Fibroblast of lung (primary cell): ENCODE measurements at places on chromosomes 5 and 9. TPM values are rescaled to one million over a fixed set of nuclear protein-coding genes. Genes with fewer than 3 reads are reported as not detected.

GRCh38 chr5:150789943-150790611, 11.5 kb downstream of the SMIM3 start:
- peaks cover 14% of the 10 kb centered on the region for H3K4me1 ChIP-seq
- no peaks in the 10 kb centered on the region for H3K36me3 ChIP-seq
- peak overlapping the region; percentile 18 for H3K4me3 ChIP-seq
- peak overlapping the region; percentile 76 for H3K27ac ChIP-seq

- no peaks in the 10 kb centered on the region for H3K36me3 ChIP-seq
- no peak overlapping the region for H3K4me3 ChIP-seq
- no peaks in the 10 kb centered on the region for H3K27me3 ChIP-seq
These were observed 354.3 kb downstream of the RAB3C start for GRCh38 chr5:58937031-58937681.

- no peaks in the 10 kb centered on the region for H3K36me3 ChIP-seq
These were observed 45.3 kb upstream of the PLPP1 start for GRCh38 chr5:55580042-55580441.

DNA sequence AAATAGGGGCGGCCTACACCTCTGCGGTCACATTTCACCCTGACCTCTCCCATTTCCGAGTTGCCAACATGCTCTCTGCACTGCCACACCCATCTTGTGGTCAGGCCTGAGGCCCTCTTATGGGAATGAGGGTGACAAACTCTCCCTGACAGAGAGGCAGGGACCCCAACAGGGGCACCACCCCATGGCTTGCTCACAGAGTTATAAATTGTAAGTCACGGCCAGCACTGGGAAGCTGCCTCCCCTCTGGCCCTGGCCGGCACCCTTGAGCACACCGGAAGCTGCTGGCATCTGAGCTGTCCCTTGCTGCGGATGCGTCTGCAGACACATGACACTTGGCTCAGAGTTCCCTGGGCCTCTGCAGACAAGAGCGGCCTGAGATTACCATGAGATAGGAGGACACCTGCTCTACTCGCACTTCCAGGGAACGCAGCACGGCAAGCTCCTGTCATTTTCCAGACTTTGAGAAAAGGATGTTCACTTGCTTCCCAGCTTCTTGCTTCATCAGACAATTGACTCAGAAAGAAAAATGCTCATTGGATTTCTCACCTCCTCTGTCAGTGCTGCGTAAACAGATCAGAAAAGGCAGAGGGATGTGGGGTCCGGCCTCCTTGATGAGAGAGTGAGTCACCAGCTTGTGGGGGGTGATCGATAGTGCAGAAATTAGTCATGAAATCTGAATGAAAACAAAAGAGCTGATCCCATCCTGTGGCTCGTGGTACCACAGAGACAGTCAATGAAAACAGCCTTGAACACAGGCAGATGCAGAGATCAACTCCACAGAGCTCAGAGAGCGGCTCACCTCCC, 269.8 kb downstream of the SYK start:
- no peaks in the 10 kb centered on the region for H3K27me3 ChIP-seq
- H3K36me3 ChIP-seq: no peaks in the 10 kb centered on the region
- peak; percentile 90 for DNase-seq
- H3K4me3 ChIP-seq: no peak overlapping the region
- H3K27ac ChIP-seq: peak overlapping the region; percentile 80

DNA sequence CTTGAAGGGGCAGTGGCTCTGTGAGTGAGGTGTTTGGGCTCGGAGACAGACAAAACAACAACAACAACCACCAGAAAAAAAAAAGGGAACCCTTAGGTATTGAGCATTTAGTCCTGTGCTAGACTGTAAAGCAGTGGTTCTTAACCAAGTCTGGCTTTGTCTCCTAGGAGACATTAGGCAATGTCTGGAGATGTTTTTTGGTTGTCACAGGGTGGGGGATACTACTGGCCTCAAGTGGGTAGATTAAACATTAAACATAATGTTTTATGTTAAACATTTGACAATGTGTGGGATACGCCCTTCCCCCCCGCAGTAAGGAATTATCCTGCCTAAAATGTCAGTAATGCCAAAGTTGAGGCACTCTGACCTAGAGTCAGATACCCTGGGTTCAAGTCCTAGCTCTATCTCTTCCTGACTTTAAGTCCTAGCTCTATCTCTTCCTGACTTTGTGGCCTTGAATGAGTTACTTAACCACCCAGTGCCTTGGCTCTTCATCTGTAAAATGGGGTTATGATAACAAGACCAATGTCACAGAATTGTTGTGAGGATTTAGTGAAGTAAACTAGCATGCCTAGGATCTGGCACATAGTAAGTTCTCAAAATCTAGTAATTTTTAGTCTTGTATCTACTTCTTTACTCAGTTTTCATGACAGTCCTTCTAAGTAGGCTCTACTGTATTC, 1.8 kb downstream of the TRIM32 start:
- H3K36me3 ChIP-seq: no peaks in the 10 kb centered on the region
- peaks cover 14% of the 10 kb centered on the region for H3K4me1 ChIP-seq
- no peaks in the 10 kb centered on the region for H3K27me3 ChIP-seq
- H3K27ac ChIP-seq: no peak overlapping the region
- DNase-seq: no peak
- H3K4me3 ChIP-seq: peak overlapping the region; percentile 67

DNA sequence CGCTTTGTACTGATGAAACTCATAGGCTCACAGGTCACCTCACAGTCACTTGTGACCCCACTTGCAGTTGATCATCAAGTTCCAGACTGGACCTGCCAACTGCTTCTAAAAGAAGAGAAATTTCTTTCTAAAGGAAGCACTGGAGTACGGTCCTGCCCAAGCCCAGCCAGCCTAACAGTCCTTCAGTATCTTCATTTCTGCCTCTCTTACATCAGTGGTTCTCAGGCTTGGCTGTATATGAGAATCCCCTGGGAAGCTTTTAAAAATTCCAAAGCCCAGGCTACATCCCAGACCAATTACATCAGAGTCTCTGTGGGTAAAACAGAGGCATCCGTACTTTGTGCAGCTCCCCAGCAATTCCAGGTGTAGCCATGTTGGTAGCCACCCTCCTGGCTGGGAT, 282.1 kb downstream of the NFIB start:
- H3K27me3 ChIP-seq: no peaks in the 10 kb centered on the region
- H3K4me1 ChIP-seq: no peaks in the 10 kb centered on the region
- no peaks in the 10 kb centered on the region for H3K36me3 ChIP-seq
- no peak for DNase-seq
- no peak overlapping the region for H3K27ac ChIP-seq
- H3K4me3 ChIP-seq: no peak overlapping the region

DNA sequence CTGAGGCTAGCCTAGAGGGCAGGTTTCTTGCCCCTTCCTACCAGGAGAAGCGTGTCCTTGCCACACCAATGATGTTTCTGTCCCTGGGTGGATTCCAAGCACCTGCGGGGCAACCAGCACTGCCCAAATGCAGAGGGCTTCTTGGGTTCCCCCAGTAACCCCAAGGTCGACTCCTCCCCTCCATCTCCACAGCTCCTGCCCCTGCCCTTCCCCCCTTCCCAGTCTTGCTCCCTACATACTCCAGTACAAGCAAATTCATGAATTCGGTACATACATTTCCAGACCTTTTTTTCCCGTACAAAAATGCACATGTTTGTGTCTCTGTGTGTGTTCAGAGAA, 12.8 kb upstream of the JADE2 start:
- no peak overlapping the region for H3K27ac ChIP-seq
- H3K4me1 ChIP-seq: peaks cover 11% of the 10 kb centered on the region
- no peaks in the 10 kb centered on the region for H3K36me3 ChIP-seq
- H3K27me3 ChIP-seq: no peaks in the 10 kb centered on the region
- DNase-seq: no peak
- H3K4me3 ChIP-seq: no peak overlapping the region

GRCh38 chr9:129284607-129285291, 106.7 kb upstream of the IER5L start:
- H3K4me3 ChIP-seq: no peak overlapping the region
- no peaks in the 10 kb centered on the region for H3K36me3 ChIP-seq
- DNase-seq: no peak
- no peaks in the 10 kb centered on the region for H3K27me3 ChIP-seq

- H3K4me3 ChIP-seq: no peak overlapping the region
- no peak overlapping the region for H3K27ac ChIP-seq
- no peaks in the 10 kb centered on the region for H3K36me3 ChIP-seq
- DNase-seq: no peak
- no peaks in the 10 kb centered on the region for H3K4me1 ChIP-seq
These were observed 2.8 kb upstream of the PRDM12 start for GRCh38 chr9:130661451-130662098.

DNA sequence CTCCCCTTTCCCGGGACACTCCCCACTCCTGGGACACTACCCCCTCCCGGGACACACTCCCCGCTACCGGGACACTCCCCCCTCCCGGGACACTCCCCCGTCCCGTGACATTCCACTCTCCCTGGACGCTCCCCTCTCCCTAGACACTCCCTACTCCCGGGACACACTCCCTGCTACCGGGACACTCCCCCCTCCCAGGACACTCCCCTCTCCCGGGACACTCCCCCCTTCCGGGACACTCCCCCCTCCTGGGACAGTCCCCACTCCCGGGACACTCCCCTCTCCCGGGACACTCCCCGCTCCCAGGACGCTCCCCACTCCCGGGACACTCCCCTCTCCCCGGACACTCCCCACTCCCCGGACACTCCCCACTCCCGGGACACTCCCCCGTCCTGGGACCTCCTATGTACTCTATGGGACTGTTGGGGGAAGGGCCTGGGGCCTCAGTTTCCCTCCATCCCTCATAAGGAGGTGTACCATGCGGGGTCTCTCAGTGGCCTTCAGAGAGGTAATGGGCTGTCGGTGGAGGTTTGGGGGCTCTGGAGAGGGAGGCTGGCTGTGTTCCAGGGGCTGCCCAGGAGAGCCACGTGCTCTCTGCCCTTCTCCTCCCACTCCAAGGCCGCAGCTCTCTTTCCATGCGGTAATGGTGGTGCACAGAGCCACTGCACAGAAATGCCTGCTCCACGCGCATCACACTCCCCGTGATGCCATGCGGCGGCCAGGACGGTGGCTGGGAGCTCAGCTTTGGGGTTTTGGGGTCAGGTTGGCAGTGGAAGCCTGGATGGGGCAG, 96.2 kb downstream of the RXRA start:
- H3K27me3 ChIP-seq: no peaks in the 10 kb centered on the region
- no peak for DNase-seq
- no peaks in the 10 kb centered on the region for H3K4me1 ChIP-seq
- H3K4me3 ChIP-seq: no peak overlapping the region

DNA sequence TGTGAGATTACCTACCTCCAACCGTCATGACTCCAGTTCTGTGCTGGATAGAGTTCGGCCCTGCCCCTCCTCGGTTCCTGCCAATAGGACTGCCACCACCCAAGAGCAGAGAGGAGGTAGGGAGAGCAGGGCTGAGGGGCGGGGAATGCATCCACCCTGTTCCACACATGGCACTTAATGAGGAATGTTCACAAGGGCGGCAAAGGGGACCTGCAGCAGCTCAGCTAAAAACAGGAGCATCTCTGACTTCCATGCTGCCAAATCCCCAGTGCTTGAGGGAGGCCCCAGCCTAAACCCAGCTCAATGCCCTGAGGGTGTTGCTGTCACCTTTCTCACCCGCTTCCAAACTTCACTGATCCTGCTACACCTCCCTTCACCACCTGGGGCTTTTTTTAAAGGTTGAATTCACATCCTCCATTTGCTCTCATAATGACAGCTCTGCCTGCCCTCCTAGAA, 7.8 kb upstream of the DELE1 start:
- DNase-seq: no peak
- peaks cover 3% of the 10 kb centered on the region for H3K4me1 ChIP-seq
- no peaks in the 10 kb centered on the region for H3K36me3 ChIP-seq

DNA sequence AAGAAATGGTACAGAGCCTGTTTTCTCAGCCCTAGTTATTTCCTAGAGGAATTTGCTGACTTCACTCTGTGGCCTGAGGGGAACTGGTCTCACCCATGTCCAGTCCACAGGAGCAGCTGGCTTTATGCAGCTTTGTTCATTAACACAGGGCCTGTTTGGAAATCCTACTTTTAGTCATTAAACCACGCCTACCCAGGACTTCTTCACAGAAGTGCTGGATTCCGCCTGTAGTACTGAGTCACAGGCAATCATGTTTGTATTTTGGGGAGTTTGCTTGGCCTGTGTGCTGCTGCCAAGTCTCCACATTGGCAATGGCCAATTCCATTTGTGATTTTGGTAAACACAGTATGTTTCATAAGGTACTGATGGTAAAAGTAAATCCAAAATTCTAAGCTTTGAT, 52.8 kb downstream of the CTNND2 start:
- H3K4me3 ChIP-seq: no peak overlapping the region
- no peaks in the 10 kb centered on the region for H3K4me1 ChIP-seq
- H3K36me3 ChIP-seq: no peaks in the 10 kb centered on the region
- H3K27me3 ChIP-seq: no peaks in the 10 kb centered on the region
- no peak overlapping the region for H3K27ac ChIP-seq
- no peak for DNase-seq

FCN1 gene
- total RNA-seq: not detected in 2 replicates

ADAMTS13 gene
- 2.3 and 3.1 TPM in 2 replicates for total RNA-seq

SLC46A2 gene
- total RNA-seq: not detected in 2 replicates

PCDHGB2 gene
- total RNA-seq: 3.1 and 4.6 TPM in 2 replicates
